ENCODE measurements at places on chromosomes 16 and 17.

DNA sequence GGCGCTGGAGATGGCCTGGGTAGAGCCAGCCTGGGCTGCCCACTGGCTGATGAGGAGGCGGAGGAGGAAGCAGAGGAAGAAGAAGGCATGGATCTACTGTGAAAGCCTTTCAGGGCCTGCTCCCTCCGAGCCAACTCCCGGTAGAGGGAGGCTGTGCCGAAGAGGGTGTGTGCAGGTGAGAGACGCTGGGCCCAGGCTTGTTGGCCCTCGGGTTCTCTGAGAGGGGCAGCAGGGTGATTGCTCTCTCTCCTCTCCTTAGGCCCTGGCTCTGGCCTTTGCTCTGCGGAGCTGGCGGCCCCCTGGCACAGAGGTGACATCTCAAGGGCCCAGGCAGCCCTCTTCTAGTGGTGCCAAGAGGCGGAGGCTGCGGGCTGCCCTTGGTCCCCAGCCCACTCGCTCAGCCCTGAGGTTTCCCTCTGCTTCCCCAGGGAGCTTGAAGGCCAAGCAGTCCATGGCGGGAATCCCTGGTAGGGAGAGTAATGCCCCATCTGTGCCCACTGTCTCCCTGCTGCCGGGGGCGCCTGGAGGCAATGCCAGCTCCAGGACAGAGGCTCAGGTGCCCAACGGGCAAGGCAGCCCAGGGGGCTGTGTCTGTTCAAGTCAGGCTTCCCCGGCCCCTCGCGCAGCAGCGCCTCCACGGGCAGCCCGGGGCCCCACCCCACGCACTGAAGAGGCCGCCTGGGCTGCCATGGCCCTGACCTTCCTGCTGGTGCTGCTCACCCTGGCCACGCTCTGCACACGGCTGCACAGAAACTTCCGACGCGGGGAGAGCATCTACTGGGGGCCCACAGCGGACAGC is 3.6 kb downstream of the TP53I13 start:
- DNase-seq, result no peak

DNA sequence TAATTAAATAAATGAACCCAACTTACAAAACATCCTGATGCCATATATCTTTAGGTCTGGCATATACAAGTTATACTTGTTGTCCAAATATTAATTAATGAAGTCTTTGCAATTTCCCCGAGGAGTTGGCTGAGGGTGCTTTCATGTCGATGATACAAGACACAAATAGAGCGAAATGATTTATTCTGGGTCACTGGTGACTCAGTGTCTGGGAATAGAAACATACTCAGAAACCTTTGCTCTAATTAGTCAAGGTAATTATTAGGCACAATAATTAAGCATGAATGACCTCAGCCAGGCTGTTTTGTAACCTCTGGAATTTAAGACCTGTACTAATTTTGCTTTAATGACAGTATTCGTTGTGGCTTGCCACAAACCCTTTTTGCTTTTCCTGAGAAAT is 37.0 kb upstream of the HAPSTR1 start:
- DNase-seq, result no peak

- DNase-seq, result no peak
These were observed 21.5 kb downstream of the GFOD2 start for GRCh38 chr16:67697422-67698185.

DNA sequence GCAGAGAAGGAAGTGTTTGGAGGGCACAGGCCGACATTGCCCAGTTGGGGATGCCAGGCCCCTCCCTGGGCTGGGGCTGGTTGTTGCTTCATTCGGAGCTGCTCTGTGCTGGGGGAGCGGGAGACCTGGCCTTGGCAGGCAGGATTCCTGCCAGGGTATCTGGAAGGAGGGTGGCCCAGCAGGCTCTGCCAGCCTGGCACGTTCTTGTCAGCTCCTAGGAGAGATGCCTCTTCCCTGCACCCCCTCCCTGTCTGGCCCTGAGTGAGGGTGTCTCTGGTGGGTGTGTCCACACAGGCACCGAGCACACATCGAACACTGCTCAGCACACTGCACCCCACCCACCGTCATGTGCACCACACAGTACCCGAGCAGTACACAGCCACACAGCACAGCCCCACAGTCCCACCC is 35.2 kb downstream of the ARHGAP23 start:
- no peak for DNase-seq

GRCh38 chr17:28612936-28613872 is 781 bp downstream of the RSKR start:
- DNase-seq, result no peak

DNA sequence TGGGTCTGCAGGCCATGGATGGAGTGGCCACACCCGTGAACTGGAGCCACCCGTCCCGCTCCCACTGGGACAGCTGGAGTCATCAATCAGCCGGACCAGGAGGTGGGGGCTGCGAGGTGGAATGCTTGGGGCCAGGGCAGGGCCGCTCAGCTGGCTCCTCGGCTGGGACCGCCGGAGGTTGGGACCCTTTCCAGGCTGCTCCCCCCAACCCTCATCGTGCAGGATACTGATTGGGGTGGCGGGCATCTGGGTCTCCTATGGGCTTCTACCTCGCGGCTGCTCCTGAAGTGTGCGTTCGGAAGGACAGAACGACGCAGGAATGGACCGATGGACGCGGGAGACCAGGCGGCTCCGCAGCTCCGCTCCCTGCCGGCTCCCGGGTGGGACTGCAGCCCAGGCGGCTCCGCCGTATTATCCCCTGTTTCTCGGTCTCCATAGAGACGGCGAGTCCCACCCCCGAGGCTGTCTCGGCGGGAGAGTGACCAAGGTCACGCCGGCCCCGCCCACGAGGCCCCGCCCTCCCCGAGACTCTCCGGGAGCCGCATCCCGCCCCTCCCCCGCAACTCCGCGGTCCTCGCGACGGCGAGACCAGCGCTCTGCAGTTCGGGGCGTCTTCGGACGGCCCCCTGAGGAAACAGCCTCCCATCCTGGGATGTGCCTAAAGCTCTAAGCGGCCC is at the start of gene TPPP3:
TPPP3 (minus strand) TSS at position 388 of the 677 bp plus-strand sequence. CDS start 2,387 bp downstream, outside the sequence.
- DNase-seq, result no peak
